CD4-positive, alpha-beta T cell treated with Interleukin-15 for 4 hours (primary cell): ENCODE measurements at places on chromosomes 5 and 9.

GRCh38 chr5:149381986-149382338 is 2.9 kb upstream of the IL17B start:
- peak; percentile 69 for DNase-seq

- DNase-seq = no peak
Measured at GRCh38 chr5:50767588-50767987, 101.2 kb downstream of the PARP8 start.

DNA sequence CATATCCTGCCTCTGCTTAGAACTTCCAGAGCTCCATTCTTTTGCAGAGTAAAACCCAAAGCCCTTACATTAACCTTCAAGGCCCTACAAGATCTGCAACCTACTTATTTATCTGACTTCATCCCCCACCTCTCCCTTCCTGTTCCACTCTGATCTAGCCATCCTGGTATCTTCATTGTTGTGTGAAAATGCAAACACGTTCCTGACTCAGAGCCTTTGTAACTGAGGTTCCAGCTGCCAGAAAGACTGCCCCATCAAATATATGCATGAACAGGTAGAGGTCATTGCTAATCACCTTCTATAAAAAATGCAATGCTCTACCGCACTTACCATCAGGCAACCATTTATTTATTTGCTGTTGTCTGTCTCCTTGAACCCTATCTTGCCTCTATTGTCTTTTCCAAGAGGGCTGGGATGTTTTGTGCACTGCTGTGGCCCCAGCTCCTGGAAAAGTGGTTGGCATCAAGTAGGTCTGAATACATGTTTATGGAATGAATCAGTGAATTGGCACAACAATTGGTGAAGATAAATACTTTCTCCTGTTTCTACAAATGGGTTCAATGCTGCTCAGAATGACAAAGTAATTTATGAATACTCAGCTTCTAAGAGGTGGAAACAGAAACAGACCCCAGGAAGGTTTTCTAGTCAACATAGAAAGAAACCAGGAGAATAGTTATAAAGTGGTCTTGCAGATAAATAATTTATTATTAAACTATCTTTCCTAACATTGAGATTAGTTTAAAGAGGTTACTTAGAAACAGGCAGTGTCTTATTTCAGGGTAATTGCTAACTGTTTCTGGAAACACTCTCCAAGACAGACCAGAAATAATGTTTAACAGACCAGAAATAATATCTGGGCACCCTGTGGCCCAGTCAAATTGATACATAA is 230.6 kb upstream of the CD180 start:
- no peak for DNase-seq

DNA sequence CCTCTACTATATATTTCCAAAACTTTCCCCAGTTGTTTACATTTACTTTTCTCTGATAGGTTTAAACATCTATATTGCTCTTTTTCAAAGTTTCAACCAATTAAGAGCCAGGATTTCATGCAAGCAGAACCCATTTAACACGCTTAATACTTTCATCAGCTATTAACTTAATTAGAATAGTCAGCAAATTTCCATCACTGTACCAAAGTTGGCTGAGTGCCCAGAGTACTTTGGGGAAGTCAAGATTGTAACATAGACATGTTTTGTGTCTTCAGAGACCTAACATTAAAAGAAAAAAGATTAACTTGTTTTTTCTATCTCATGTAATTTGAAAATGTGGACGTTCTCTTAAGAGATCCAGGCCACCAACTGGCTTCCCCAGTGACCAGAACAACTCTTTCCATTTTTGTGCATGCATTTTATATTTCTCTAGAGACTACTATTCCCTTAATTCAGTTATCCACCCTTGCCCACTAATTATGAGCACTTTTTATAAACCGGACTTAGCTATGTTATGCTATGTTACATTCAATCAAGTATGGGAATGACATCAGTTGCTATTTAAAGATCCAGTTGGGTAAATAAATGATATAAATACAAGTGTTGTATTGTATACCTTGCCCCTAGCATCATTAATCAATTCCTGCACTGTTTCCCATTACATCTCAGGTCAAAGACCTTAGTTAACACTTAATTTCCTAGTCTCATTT is 478.1 kb upstream of the NMUR2 start:
- DNase-seq = no peak

- no peak for DNase-seq
Measured at GRCh38 chr9:26744191-26744965, 148.2 kb downstream of the CAAP1 start.

DNA sequence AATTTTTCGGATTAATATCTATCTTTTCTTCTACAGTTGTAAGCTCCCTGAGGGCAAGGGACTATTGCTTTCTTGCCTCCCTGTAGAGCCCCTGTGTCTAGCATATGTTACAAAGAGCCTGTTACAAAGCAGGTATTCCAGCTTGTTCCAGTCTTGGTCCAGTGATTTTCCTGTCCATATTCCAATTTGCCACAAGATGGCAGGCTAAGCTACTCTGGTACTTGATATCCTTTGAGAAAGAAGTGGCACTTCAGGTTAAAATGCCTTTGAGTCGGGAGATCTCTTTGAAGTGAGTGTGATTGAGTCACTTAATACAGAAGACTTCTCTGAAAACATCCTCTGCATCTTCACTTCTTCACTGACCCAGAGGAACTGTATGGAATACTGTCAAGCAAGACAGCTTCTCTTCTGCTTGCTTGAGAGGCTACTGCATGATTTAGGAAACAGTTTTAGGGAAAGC is 24.5 kb downstream of the CAVIN4 start:
- no peak for DNase-seq

- DNase-seq = no peak
Measured at GRCh38 chr5:99088309-99088708, 159.5 kb upstream of the CHD1 start.

- no peak for DNase-seq
Measured at GRCh38 chr9:110319781-110320492, 17.7 kb downstream of the TXNDC8 start.

DNA sequence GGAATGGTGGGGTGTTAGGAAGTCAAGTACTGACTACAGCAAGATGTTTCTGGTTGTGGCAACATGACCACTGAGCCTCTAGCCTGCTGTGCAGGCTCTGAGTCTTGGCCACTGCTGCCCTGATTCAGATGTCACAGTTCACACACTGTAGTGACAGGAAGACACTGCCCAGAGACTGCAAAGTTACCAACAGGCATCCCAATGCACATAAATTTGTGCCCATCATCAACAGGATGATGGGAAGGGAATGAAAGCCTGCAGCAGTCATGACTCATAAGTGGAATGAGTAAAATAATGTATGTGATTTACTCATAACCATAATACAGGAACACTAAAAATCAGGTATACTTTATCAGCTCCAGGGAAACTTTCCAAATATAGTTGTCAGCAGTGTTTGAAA is 251.6 kb upstream of the HAPLN1 start:
- DNase-seq = no peak

DNA sequence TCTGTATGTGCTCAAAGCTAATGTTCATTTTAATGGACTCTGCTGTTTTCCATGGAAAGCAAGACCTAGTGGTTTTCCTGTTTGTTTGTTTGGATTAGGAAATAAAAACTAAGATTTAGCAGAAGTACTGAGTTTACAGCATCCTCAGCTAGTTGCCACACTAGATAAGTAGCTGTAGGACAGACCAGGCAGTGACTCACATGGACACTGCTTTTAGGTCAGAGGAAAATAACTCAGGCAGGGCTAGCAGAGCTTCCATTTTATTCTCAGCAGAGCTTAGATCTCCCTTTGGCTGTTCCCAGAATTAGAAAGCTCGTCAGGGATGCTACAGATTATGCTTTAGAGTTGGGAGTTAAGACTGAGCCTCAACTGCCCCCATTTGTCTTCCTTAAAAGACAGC is 204.4 kb downstream of the SH3GL2 start:
- no peak for DNase-seq

- DNase-seq = no peak
Measured at GRCh38 chr9:69121155-69122081, 52.7 kb upstream of the TJP2 start.

DNA sequence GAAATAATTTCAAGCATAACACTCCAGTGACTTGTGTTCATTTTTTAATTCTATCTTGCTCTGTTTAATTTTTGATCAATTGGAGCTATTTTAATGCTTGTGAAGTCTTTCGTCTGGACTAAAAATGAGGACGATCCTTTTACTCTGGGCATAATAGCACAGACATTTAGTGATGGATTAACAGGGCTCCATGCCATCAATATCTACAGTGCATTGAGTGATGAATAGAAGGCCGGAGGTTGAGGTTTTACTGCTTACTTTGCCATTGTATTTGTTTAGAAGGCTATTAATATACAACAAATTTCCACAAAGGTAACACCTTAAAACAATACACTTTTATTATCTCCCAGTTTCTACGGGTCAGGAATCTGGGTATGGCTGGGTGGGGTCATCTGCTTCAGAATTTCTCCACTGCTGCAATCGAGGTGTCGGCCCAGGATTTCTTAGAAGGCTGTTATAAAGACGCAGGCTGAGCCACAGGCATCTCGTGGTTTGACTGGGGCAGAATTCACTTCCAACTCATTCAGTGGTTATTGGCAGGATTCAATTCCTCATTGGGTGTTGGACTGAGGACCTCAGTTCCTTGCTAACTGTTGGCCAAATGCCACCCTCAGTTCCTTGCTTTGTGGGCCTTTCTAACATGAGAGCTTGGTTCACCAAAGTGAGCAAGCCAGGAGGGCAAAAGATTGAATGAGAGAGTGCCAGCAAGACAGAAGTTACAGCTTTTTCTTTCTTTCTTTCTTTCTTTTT is 265.4 kb upstream of the VLDLR start:
- no peak for DNase-seq

DNA sequence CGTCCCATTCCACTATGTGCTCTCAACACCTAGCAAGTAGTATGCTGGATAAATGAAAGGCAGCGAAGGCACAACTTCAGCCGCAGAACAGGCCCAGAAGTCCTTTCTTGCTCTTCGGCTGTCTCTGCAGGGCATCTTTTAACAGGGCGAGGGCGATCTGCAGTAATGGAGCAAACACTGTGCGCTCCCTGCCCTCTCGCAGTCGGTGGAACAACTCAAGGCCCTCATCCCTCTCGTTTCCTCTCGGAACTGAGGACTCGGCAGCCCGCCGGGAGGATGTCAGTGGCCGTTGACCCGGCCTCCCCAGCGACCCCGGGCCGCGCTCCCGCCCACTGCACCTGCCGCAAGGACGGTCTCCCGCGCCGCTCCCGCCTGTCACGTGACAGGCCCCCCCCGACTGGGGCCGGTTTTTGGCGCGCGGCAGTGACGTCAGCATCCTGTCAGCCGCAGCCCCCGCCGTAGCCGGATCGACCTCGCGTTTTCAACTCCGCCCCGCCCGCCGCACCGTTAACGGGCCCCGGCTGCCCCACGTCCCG is 1.1 kb downstream of the ZNF367 start:
- DNase-seq = peak; percentile 89

DNA sequence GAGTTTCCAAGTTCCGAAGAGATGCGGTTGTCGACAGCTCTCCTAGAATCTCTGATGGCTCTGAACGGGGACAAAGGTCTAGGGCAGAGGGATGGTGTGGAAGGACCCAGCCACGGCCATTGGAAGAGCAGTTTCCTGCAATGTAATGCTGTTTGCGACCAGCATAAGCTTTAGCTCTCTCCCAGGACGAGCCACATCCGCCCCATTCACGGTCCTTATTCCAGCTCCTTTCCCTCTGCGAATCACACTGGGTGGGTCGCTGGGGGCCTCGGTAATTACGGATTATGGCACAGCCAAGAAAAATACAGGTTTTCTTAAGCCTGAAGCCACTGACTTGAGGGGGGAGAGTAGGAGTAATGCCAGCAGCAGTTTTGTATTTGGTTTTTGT is 22.7 kb downstream of the ANXA2R start:
- DNase-seq = no peak

DNA sequence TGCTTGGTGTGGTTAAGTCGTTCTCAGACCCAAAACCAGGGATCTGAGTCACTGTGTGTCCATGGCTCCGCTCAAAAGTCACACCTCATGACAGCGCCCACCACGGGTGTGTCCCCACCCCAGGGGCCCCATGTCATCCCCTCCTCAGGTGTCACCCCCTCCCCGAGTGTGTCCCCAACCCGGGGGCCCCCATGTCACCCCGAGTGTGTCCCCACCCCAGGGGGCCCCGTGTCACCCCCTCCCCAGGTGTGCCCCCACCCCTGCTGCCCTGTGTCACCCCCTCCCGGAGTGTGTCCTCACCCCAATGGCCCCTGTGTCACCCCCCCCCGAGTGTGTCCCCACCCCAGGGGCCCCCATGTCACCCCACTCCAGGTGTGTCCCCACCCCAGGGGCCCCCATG is 5.1 kb downstream of the LRRC14B start:
- DNase-seq = no peak

DNA sequence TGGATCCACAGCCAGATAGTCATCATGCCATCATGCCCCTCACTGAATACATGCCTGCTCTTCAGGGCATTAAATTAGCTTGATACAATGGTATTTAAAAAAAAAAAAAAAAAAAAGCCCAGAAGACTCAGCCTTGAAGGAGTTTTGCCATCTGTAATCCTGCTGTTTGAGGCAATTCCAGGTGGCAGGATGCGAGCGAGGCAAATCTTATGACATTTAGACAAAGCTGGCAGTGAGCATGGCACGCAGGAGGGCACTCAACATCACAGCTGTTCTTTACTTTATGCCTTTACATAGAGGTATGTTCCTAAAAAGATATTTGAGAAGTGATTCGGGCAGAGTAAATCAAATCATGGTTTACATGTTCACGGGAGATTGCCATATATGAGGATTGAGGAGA is 692.0 kb upstream of the DMAC1 start:
- no peak for DNase-seq

DNA sequence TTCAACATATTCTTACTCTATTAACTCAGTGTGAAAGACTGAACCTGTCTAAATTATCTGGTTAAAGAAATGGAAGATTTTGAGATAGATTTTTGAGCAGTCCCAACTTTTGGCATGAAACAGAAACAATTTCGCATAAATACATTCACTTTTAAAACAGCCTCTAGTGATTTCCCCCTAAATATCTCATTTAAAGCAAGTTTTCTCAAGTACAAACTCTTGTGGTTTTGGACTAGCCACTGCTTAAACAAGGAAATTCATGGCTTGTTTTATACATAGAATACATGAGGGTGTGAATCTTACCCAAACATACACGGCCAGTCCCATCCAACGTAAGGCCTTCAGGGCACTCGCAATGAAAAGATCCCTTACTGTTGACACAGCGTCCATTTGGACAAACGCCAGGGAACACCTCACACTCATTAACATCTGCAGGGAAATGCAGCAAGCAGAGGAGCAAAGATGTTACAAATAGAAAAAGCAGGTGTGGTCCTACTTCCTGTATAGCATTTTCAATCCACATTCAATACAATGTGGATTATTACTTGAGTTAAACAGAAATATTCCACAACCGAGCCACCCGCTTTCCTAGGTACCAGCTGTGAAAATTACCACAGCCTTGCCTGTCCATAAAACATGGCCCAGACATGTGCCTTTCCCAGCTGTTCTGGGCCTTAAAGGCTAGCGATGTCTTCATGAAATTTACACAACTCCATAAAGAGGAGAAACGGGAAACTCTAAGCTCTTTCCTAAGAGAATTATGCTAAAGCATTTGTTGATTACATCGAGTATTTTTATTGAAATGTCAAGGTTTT is 188.8 kb downstream of the FBN2 start:
- DNase-seq = no peak

- DNase-seq = no peak
Measured at GRCh38 chr9:36802201-36802920, 229.7 kb downstream of the MELK start.

GRCh38 chr9:127938298-127938690 is 640 bp upstream of the DPM2 start:
- no peak for DNase-seq
